ENCODE measurements at places on chromosomes 3 and 15.

DNA sequence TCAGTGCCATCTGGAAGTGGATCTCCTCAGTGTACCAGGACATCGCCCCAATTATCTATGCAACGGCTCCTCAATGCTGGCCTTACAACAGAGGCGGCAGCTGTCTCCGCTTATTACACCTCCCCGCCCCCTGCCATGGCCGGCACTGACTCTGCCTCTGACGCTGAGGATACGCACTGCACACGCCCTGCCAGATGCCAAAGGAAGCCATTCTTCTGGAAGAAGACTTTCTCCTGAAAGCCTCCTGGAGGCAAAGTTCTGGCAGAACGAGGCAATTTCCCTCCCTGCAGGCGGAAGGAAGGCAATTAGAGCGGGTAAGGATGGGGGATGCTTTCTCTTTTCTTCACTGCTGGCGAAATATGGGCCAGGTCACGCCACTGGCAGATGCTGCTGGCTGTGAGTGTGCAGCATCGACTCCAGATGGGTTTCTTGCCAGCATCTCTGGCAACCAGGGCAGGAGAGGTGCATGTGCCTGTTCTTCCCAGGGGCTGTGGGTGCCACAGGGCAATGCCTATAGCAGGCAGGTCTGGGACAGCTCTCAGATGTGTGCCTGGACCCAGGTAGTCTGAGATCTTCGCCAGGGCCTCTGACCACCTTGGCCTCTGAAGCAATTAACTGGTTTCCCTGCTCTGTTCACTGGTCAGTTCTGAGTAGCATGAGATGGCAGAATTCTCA is 62.2 kb upstream of the MRPS22 start:
- DNase-seq: no peak

GRCh38 chr15:49902685-49903501 is 216.1 kb downstream of the ATP8B4 start:
- DNase-seq: no peak

- no peak for DNase-seq
Measured at GRCh38 chr3:88321363-88322050, 171.7 kb downstream of the C3orf38 start.

DNA sequence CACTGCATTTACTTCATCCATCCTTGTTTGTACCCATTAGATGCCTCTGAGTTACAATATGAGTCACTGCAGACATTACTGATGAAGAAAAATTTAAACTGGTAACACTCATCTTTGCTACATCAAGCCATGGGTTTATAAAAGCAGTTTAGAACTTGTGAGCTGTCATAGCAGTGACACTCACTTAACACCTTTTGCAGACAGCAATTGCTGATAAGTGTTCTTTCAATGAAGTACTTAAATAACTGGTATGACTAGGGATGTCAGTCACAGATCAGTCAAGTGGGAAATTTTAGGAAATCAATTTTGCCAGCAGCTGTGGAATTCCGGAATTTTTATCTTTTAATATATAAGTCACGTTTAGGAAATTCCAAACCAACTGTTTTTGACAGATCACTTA is 643.0 kb downstream of the TBL1XR1 start:
- no peak for DNase-seq

DNA sequence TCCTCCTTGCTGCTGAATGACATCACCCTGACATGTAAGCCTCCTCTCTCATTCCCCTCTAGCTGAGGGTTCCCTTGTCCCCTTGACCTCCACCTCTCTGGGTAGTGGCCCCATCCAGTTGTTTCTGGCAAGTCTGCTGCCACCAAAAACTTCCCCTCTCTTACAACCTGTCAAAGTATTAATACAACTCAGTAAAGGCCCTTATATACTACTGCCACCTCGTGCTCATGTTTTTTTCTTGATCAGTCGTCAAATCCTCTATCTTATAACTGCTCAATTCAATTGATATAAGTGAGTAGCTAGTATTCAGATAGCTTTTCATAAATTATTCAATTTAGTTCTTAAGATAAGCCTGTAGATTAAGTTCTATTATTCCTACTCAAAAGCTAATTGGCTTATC is 249.6 kb downstream of the MBNL1 start:
- no peak for DNase-seq
